ENCODE measurements at places on chromosomes 13 and 19.
A peak's percentile ranks its signal among the peaks of the same experiment; 100 is the strongest.

GRCh38 chr19:46823049-46823448 lies 27.6 kb downstream of the AP2S1 start:
- no peak for DNase-seq

DNA sequence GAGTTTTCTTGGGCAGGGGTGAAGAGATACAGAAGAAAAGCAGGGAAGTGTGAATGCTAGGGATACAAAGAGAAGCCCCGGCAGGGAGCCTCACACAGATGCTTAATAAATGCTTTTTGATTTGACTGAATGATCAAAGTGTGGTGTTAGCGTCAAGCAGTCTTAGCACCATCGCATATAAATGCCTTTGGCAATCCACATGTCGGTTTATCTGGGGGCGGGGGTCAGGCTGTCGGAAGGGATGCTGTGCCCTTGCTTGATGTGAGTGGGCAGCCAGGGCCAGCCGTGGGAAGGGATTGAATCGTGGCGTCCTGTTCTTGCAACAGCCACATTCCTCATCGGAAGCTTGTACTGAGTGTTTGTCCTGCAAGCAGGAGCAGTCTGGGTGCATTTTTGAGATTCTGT lies 173.1 kb downstream of the LACC1 start:
- peak; percentile 16 for DNase-seq

- peak; percentile 14 for DNase-seq
Measured at GRCh38 chr19:53870485-53870844, 2.8 kb downstream of the MYADM start.

- DNase-seq, result no peak
Measured at GRCh38 chr19:42857544-42857867, 22.0 kb downstream of the PSG1 start.

GRCh38 chr19:47023448-47023794 lies 3.8 kb downstream of the NPAS1 start:
- DNase-seq, result no peak

GRCh38 chr19:49335071-49335783 lies at the start of gene CD37:
CD37 (plus strand) TSS chr19:49335406; CDS start chr19:49335541, 135 bp downstream.
- no peak for DNase-seq

GRCh38 chr13:113489549-113490495 lies 689 bp downstream of the DCUN1D2 start:
- DNase-seq, result peak; percentile 75

GRCh38 chr13:100090861-100091260 lies 2.0 kb downstream of the PCCA start:
- DNase-seq, result no peak

DNA sequence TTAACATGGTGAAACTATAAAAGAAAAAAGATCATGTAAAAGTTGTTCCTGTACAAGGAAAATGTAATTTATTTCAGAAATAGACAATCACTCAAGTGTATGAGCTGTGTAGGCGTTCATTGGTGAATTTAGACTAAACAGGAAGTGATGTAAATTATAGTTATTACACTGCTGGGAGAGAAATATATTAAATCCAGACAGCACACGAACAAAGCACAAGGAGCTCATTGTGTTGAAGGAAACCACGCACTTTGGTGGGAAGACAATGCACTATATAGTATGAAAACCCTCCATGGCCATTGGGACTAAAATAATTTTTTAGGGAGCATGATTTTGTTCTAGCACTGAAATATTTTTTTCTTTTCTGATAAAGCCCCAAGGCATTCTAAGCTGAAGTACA lies 450.5 kb downstream of the KLF12 start:
- no peak for DNase-seq

- DNase-seq, result no peak
Measured at GRCh38 chr13:104011505-104012241, 945.5 kb upstream of the SLC10A2 start.

GRCh38 chr19:52735734-52736133 lies 890 bp upstream of the ZNF611 start:
- DNase-seq, result peak; percentile 60

DNA sequence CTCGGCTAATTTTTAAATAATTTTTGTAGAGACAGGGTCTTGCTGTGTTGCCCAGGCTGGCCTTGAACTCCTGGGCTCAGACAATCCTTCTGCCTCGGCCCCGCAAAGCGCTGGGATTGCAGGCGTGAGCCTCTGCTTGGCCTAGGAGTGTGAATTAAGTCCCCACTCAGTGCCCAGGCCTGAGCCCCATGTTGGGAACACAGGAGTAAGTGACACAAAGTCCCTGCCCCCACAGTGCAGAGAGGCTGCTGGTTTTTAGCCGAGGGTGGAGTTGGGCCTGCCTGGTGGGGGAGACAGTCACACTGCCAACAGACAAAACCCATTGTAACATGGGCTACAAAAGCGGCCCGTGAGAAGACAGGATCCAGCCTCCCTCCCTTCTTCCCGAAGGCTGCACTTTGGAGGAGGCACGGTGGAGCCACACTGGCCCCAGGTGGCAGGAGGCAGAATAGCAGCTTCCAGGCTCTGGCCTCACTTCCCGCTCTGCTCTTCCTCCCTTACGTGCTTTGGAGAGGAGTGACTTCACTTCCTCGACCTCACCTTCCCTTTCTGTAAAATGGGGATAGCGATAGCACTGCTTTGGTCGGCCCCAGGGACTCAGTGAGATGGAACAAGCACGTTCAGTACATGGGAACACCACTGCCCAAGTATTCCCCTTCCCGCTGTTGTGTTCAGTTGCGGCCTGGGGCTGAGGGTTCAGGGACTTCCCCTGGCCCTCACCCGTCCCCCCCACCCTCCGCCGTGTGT lies 15.2 kb upstream of the EHD2 start:
- peak; percentile 89 for DNase-seq

GRCh38 chr19:16222806-16223205 lies 25.1 kb downstream of the AP1M1 start:
- no peak for DNase-seq

DNA sequence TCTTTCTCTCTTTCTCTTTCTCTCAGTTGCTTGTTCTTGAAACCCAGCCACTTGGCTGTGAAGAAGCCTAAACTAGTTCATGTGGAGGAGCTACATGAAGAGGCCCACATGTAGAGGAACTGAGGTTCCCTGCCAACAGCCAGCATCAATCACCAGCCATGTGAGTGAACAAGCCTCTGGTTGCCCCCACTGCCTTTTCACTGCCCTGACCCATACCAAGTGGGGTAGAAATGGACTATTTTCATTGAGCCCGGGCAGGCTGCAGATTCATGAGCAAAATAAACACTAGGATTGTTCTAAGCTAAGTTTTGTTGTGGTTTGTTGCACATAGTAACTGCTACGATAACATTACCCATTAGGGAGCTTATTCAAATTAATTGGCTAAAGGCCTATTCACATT lies 78.7 kb upstream of the FAM216B start:
- no peak for DNase-seq

DNA sequence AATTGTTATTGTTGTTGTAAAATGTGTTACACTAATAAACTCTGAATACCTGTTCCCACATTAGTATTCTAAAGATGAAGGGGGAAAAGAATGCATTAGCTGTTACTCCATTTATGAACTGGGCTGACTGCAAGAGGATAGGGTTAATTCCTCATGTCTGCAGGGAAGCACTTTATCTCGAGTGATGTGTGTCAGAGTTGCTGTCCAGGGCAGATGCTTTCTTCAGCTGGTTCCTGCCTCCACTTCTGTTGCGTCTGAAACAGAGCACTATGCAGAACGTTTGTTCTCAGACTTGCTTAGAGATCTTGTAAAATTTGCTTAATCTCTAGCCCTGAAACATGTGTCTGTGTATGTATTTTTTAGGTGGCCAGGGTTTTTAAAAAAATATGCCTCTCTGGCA lies 318.8 kb downstream of the SPRY2 start:
- DNase-seq, result no peak

DNA sequence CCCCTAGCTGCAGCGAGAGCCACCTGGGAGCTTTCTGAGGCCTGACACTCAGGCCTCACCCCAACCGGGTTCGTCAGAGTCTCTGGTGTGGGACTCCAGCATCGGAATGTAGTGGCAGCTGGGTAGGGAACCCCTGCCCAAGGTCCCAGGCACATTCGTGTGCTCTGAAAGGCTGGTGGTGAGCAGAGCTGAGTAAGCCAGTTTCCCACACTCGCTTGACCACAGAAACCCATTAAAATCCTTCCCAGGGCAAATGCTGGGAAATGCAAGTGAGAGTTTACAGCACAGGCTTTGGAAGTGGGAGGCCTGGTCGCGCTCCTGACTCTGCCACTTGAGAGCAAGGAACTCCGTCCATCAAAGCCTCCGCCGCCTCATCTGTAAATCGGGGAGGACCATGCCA lies 4.2 kb downstream of the TRAPPC6A start:
- no peak for DNase-seq

DNA sequence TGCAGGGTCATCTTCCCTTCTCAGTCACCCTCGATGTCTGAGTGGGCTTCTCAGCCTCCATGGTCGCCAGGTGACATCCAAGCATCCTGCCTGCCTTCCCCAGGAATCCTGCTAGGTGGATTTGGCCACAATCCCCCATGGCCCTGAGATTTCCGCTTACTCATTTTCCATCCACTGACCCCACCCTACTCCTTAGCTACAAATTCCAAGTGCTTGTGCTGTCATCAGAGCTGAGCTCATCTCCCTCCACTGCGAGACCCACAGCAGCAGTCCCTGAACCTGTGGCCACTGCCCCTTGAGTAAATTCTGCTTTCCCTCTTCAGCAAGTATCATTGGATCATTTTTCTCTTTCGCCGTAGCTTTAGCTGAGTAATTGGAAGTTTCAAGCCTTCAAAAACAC lies 90.5 kb upstream of the ANKRD10 start:
- DNase-seq, result peak; percentile 23

DNA sequence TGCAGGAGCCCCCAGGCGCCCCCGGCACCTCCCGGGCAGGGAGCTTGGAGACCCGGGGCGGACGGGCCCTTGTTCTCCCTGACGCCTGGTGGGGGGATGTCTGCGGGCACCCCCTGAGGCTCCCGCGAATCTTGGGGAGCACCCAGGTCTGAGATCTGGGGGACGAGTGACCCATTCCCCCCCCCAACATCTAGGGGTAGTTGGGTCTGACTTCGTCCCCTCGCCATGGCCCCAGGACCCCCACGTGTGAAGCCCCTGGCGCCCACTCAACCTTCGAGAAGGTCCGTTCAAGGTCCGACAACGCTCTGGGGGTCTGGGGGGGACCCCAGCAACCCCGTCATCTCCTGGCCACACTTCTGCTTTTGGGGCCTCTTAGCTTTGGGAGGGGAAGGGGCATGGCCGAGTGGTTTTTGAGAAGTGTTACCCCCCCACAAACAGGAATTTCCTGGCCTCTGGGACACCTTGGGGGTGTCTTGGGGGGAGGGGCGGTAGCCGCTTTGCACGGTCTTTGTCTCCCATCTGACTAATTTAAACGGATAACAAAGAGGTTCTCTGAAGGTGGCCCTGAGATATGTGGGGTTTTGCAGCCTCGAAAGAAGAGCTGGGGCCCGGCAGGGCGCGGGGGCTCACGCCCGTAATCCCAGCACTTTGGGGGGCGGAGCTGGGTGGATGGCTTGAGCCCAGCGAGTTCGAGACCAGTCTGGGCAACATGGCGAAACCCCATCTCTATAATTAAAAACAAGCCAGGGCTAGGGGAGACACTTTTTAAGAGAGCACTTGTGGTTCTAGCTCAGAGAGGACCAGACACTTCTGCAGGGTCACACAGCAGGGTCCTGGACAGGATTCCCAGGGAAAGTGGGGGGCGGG lies 608 bp downstream of the CNN2 start:
- no peak for DNase-seq

DNA sequence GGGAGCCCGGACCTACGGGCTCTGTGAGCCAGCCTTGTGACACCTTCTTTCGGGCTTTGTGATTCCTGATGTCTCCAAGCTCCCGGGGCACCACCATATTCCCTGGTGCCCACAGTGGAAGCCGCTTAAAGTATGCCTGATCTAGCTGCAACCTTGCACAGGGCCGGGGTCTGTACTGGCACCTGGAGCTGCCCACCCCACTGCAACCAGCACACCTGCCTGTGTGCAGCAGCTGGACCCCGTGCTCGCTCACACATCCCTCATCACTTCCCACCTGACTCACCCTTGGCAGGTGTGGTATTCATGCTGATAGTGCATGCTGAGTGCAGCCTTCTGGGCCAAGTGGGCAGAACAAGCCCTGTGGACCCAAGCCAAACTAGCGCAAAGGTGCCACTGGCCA lies 1981.1 kb upstream of the PCDH20 start:
- no peak for DNase-seq
